ENCODE measurements at places on chromosomes 3 and 15. TPM values are rescaled to one million over a fixed set of nuclear protein-coding genes. Genes with fewer than 3 reads are reported as not detected.

DNA sequence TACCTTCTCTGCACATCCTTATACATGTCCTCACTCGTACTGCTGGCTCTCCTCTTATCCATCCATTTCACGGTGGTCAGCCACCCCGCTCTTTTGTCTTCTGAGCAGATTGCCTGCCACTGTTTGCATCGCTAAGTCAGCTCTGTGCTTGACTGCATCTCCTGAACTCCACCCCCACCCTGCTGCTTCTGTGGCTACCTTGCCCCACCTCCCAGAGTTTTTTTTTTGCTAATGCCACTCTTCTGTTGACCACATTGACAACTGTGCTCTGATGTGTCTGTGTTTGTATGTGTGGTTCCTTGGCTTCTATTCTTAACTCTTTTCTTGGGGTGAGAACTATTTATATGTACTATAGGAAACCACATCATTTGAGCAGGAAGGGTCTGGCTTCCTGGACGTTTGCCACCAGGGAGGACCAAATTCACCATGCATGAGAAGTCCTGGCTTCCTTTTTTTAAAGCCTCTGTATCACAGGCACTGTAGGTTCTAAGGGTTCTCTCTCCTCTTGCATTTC, 12.8 kb upstream of the MTMR10 start:
- no peaks in the 10 kb centered on the region for H3K4me1 ChIP-seq
- H3K27me3 ChIP-seq = peaks cover 4% of the 10 kb centered on the region

VWA5B2 gene
- total RNA-seq = not detected

MUSTN1 gene
- total RNA-seq = not detected

DNA sequence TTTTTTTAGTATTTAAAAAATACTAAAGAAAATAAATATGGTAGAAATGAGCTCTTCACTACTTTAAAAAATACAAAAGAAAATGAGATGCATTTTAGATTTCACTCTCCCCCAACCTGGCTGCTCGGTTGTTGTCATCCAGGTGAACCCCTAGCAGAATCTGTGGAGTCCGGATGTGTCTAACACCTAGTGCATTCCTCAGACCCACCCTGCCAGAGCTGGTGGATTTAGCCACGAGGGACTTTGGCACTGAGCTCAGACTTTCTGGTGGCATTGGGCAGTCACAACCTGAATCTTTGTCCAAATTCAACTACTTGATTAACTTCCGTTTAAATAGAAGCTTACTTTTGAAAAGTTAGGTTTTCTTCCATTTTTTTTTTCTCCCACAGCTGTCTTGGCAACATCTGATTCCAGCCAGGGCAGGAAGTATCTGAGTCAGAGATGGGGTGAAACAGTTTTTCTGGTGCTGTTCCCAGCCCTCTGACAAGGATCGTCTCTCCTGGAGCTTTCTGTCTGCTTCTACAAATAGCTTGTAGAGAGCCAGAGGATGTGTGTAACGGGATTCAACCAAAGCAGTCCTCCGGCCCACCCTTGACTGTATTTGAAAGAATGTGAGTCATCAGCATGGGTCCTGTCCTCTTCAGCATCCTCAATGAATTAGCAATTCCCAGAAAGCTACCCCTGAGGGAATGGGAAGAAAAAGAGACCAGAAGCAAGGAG, 301.8 kb upstream of the MCTP2 start:
- no peaks in the 10 kb centered on the region for H3K4me1 ChIP-seq
- H3K4me3 ChIP-seq = no peak overlapping the region
- no peaks in the 10 kb centered on the region for H3K27me3 ChIP-seq
- peak; percentile 3 for DNase-seq

DNA sequence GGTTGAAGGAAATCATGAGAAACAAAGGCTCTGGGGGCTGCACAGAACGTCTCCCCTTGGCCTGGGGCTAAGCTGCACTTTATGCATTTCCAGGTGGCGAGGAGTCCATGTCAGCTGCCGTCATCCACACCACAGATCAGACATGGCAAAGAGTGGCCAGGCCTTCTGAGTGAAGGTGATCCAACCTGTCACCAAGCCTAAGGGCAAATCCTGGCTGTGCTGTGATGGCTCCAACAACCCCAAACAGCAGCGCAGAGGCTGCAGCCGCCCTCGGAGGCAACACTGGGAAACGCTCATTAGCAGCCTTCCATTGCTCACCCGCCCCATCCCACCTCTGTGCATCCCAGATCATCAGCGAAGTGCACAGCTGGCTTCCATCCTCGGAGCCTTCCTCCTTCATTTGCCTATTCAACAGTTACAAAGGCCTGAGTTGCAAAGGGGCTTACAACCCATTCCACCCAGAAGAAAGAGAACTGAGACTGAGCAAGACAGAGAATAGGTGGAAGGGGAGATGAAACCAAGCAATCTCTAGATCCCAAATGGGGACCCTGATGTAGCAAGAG, 55.7 kb downstream of the SRGAP3 start:
- DNase-seq = no peak
- no peak overlapping the region for H3K4me3 ChIP-seq
- no peaks in the 10 kb centered on the region for H3K36me3 ChIP-seq

SCG5 gene
- 0.87 TPM for total RNA-seq

GRCh38 chr3:29601861-29602585, 321.2 kb downstream of the RBMS3 start:
- no peak overlapping the region for H3K4me3 ChIP-seq
- no peak overlapping the region for H3K27ac ChIP-seq
- H3K27me3 ChIP-seq = no peaks in the 10 kb centered on the region
- no peak for DNase-seq
- peaks cover 11% of the 10 kb centered on the region for H3K4me1 ChIP-seq

GRCh38 chr3:76687019-76687418, 352.9 kb upstream of the ROBO2 start:
- no peaks in the 10 kb centered on the region for H3K36me3 ChIP-seq
- no peak for DNase-seq
- no peak overlapping the region for H3K27ac ChIP-seq
- no peak overlapping the region for H3K4me3 ChIP-seq
- H3K27me3 ChIP-seq = no peaks in the 10 kb centered on the region

GOLGA8G gene
- 0.25 TPM for total RNA-seq

- peaks cover 44% of the 10 kb centered on the region for H3K4me1 ChIP-seq
- no peaks in the 10 kb centered on the region for H3K36me3 ChIP-seq
- H3K27ac ChIP-seq = no peak overlapping the region
- peak overlapping the region; percentile 52 for H3K4me3 ChIP-seq
These were observed 973 bp upstream of the ITPKA start for GRCh38 chr15:41492597-41493204.

EPB42 gene
- total RNA-seq = not detected

DNA sequence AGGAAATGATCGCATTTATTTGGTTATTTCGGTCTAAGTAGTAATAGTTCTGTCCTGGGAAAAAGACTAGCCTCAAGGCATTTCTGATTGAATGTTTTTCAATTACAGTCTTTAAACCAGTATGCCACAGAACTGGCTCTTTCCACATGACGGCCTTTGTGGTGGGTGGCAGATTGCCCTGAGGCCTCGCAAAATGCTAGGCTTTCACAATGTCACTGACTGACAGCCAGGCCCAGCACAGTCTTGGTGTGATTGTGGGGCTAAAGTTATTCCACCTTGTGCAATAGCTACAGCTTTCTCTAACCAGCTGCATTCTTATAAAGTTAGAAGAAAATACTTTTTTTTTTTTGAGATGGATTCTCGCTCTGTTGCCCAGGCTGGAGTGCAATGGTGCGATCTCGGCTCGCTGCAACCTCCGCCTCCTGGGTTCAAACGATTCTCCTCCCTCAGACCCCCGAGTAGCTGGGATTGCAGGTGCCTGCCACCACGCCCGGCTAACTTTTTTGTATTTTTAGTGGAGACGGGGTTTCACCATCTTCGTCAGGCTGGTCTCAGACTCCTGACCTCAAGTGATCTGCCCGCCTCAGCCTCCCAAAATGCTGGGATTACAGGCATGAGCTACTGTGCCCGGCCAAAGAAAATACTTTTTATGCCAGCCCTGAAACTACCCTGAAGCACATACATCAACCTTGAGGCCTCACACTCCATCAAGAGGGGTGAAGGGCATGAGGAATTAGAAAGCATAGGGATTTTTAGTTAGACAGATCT, 2.5 kb upstream of the ADIPOQ start:
- H3K27me3 ChIP-seq = peaks cover 5% of the 10 kb centered on the region
- peak; percentile 2 for DNase-seq
- no peak overlapping the region for H3K27ac ChIP-seq
- no peaks in the 10 kb centered on the region for H3K4me1 ChIP-seq

CLK3 gene
- 57.3 TPM for total RNA-seq

NOX5 gene
- not detected for total RNA-seq

DNA sequence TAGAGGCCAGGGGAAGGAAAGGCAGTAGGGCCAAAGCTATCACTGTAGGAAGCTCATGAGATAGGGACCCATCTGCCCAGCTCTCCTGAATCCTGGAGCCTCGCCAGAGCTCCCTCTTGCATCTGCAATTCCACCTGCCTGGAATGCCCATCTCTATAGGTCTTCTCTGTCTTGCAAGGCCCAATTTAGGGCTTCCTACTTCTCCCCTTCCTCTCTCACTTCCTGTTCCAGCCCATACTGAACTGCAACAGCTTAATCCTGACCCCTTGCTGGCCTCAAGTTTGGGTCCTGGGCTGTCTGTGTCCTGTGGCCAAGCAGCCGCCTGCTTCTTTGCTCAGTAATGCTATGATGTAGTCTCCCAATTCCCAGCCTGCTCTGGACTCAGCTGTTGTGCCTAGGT, 3.6 kb upstream of the PTPN23 start:
- H3K27me3 ChIP-seq = no peaks in the 10 kb centered on the region
- no peak overlapping the region for H3K4me3 ChIP-seq
- peaks cover 12% of the 10 kb centered on the region for H3K4me1 ChIP-seq
- DNase-seq = no peak
- H3K27ac ChIP-seq = no peak overlapping the region

- peaks cover 97% of the 10 kb centered on the region for H3K36me3 ChIP-seq
- no peak overlapping the region for H3K27ac ChIP-seq
- DNase-seq = no peak
- H3K4me3 ChIP-seq = no peak overlapping the region
- H3K27me3 ChIP-seq = no peaks in the 10 kb centered on the region
These were observed 53.1 kb downstream of the HEG1 start for GRCh38 chr3:125002414-125003368.

GRCh38 chr3:59811160-59811559, 761.3 kb upstream of the CFAP20DC start:
- H3K4me1 ChIP-seq = peaks cover 36% of the 10 kb centered on the region
- no peak for DNase-seq
- no peak overlapping the region for H3K27ac ChIP-seq
- H3K4me3 ChIP-seq = no peak overlapping the region

ZNF860 gene
- 0.53 TPM for total RNA-seq

Measured in SJSA1 (cell line).